ENCODE measurements at places on chromosomes 16 and 17.
A peak's percentile ranks its signal among the peaks of the same experiment; 100 is the strongest.

DNA sequence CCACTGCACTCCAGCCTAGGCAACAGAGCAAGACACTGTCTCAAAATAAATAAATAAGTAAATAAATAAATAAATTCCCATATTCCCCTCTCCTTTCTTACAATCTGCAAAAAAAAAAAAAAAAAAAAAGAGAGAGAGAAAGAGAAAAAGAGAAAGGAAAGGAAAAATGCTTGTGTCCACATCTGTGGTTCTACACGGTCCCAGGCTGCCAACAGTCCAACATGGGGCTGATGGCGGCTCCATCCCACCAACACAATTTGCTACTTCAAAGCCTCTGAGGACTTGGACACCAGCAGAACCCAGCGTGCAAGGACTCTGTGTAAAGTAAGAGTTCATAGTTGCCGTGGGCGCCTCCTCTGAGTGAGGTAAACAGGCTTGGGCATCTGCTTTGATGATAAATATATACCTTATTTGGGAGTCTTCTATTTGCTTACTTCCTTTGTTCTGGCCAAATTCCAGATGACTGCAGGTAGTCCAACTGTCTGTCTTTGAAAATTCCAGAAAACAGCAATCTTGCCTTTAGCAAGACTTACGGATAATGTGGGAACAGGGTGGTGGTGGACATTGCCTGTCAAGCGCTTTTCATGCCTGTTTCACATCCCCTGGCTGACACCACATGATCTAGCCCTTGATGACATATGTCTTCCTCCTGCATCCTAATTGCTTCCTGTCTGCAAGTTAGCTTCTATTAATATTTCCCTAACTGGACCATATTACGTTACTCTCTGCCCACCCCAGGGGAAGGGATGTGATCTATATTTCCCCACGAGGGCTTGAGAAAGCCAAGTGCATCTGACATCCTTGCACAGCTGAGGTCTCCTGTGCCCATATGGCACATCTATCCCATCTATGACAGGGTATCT is 10.1 kb downstream of the LITAF start:
- DNase-seq = no peak

DNA sequence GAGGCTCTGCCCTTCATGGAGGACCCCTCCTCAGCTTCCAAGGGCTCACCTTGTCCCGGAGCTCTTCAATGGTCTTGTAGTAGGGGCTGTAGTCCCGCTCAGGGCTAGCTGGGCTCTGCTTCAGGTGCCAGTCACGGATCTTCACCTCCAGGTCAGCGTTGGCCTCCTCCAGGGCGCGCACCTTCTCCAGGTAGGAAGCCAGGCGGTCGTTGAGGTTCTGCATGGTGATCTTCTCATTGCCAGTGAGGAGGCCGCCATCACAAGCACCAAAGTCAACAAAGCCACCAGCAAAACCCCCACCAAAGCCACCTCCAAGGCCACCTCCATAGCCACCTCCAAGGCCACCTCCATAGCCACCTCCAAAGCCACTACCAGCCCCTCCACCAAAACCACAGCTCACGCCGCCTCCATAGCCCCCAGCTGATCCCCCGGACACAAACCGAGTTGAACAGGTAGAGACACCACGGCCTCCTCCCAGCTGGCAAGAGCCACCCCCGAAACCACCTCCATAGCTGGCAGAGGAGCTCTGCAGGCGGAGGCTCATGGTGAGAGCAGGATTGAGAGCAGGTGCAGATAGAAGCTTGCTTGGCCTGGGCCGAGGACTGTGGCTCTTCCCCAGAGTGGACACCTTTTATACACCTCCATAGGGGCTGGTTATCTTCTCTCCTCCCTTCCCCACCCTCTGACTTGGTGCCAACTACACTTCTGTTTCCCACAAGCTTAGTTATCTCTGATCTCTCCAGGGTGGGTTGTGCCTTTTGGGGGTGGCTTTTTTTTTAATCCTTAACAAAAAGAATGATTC is at the start of gene KRT13:
TSS of gene KRT13 (minus strand) at position 606 of the 802 bp plus-strand sequence. CDS start at position 544, 62 bp downstream.
- peak; percentile 95 for DNase-seq

- DNase-seq = no peak
Observed at GRCh38 chr17:49277638-49278037, 47.1 kb upstream of the PHOSPHO1 start.

DNA sequence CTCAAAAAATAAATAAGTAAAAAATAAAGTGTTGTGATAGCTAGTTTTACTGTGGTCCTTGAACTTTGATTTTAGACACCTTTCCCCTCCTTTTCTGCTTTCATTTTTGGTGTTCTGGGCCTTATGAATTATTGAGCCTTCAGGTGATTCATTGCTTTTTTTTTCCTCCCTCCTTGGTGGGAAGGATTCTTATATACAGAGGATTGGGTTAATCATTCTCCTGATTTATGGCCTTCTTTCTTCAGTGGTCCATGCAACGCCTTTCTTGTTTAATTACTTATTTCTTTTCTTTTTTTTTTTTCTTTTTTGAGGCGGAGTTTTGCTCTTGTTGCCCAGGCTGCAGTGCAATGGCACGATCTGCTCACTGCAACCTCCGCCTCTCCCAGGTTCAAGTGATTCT is 8.0 kb upstream of the MYL4 start:
- no peak for DNase-seq

DNA sequence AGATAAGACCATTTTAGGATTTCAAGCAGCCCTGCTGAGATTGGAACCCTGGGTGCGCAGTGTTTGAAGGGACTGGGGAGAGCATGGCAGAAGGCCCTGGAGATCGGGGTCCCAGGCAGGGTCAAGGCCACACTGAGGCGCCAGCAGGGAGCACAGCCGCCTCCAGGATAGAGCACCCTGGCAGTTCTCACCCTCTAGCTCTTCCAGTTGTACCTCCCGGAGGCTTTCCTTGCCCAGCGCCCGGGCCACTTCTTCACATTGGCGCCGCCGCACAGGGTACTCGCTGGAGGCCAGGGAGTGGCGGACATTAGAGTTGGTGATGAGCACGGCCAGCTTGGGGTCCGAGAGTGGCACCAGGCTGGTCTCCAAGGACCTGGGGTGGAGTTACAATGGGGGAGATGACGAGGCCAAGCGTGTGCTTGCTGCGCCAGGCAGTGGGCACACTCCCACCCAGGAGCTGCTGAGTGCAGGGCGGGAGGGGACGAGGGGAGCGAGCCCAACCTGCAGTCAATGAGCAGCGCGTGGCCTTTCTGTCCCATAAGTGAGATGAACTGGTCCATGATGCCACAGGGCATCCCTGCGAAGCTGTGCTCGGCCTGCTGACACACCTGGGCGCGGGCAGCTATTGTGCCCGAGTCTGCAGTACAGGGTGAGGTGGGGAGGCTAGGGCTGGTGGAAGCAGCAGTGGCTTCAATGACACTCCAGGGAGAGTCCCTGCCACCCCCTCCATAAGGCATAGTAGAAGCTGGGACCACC is 2.3 kb downstream of the GALK1 start:
- no peak for DNase-seq

GRCh38 chr17:64130559-64131001 is 636 bp upstream of the ERN1 start:
- DNase-seq = no peak

- peak; percentile 68 for DNase-seq
Observed at GRCh38 chr17:30344283-30345088, 10.6 kb upstream of the TMIGD1 start.

GRCh38 chr17:42438600-42439567 is 15.8 kb upstream of the CAVIN1 start:
- DNase-seq = no peak

DNA sequence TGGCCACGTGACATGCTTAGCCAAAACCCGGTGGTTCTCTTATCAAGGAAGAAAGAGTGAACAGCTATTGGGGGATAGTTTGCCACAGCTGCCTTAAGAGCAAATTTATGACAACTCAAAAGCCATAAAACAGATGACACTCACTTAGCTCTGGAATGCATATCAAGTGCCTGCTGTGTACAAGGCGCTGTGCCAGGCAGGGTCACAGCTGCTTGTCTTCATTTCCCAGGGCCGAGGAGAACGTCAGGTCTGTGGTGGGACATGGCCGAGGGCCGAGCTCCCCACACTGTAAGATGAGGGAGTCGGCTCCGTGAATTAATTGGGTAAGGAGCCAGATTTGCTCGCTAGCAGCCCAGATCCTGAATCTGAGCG is 14.0 kb downstream of the EEF2K start:
- no peak for DNase-seq

DNA sequence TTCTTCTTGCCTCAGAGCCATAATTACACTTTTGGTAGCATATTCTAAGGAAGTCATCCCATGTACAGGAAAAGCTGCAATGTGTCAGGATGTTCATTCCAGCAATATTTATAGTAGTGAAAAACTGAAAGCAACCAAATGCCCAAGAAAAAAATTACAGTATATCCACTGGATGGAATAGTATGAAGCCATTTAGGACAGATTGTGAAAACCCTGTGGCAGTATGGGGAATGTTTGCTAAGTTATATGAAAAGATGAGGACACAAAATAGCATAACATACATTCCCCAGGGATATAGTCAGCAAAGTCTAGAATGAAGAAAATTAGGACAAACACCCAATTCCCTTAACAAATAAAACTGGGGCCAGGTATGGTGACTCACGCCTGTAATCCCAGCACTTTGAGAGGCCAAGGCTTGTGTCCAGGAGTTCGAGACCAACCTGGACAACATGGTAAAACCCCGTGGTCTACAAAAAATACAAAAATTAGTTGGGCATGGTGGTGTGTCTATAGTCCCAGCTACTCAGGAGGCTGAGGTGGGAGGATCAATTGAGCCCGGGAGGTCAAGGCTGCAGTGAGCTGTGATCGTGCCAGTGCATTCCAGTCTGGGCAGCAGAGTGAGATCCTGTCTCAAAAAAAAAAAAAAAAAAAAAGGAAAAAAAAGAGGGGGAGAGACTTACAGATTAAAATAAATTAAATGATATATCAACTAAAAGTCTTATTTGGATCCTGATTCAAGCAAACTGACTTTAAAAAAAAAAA is 2.3 kb downstream of the LRRC3C start:
- DNase-seq = peak; percentile 93

- DNase-seq = no peak
Observed at GRCh38 chr16:50254072-50254471, 12.3 kb upstream of the ADCY7 start.

DNA sequence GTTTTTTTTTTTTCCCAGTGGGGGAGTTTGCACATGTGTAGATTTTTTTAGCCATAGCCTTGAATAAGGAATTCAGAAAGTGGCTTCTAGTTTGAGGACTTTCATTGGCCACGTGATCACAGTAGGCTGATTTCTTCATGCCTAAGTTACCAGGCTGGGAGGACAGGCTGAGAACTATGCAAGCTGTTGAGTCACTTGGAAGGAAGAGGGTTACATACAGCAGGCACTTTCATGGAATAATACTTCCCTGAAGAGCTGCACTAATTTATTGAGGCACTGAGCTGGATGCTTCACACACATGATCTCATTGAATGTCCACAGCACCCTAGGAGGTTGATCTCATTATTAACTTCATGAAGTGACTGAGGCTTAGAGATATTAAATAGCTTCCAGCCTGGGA is 22.8 kb downstream of the PRKCB start:
- DNase-seq = no peak

DNA sequence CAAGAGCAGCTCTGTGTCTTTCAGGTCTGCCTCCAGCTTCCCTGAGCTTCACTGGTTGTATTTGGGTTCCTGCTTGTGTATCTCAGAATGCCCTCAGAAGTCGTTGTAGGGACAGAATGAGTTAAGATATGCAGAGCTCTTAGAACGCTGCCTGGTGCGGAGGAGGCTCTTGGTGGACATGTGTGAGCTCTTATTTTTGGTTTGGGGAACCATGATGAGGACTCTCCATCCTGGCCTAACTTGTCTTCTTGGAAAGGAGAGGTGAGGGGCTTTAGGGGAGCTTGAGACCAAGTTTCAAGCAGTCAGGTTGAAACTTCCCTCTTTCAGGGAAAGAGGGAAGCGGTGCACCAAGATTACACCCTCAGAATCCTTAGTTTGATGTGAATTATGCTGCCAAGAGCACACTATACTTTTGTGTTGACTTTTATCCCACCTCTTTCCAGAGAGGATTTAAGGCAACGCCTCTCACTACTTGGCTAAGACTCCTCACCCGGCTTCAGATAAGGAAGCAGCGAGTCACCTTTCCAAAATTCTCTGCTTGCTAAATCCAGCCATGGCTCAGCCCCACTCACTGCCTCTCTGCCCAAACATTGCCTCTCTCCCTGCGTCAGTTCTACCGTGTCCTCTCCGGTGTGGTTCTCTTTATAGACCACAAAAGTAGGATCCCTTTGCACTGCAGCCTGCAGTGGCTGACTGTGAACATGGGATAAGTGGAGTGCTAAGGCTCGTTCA is 12.7 kb downstream of the CDK5RAP3 start:
- no peak for DNase-seq

- DNase-seq = no peak
Observed at GRCh38 chr16:26493751-26494150, 573.0 kb upstream of the C16orf82 start.

DNA sequence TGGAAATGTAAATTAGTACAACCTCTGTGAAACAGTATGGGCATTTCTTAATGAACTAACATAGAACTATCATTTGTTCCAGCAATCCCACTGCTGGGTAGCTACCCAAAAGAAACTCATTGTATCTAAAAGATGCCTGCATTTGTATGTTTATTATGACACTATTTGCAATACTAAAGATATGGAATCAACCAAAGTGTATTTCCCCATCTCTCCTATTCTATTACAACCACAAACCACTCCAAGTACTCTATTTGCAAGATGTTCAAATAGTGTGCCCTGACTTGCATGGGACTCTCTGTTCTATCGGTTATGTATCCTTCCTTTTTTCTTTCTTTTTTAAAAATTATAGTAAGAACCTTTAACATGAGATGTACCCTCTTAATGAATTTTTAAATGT is 845.2 kb downstream of the CDH11 start:
- DNase-seq = no peak

- DNase-seq = peak; percentile 51
Observed at GRCh38 chr17:41687828-41688640, 651 bp upstream of the EIF1 start.

GRCh38 chr17:6675201-6675825 is 23.8 kb downstream of the C17orf100 start:
- no peak for DNase-seq

- no peak for DNase-seq
Observed at GRCh38 chr16:79393127-79393526, 207.4 kb downstream of the MAF start.

DNA sequence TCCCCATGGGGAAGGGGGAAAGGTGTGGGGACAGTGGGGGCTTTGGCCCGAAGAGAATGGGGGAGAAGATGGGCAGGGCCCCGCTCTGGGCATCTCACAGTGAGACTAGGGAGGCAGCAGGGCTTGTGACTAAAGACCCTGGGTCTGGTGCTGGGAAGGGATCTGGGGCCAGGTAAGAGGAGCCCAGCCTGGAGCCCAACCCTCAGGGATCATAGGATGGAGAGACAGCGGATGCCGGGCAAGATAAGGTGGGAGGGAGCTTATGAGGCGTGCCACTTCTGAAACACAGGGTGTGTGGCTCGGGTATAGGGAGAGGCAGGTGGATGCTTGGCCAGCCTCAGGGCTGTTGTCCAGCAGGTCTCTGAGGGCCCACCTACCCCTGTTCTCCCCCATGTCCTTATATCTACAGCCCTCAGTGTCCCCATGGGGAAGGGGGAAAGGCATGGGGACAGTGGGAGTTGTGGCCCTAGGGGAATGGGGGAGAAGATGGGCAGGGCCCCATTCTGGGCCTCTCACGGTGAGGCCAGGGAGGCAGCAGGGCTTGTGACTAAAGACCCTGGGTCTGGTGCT is 15.4 kb downstream of the USP6 start:
- DNase-seq = no peak

GRCh38 chr17:60971515-60972369 is 294.1 kb downstream of the BCAS3 start:
- DNase-seq = peak; percentile 40

GRCh38 chr17:57110579-57111325 is 25.7 kb downstream of the AKAP1 start:
- no peak for DNase-seq

- DNase-seq = no peak
Observed at GRCh38 chr16:17306745-17307144, 164.0 kb downstream of the XYLT1 start.

All from PC-9 (cell line).